ENCODE measurements at places on chromosomes 1 and 21.

GRCh38 chr1:218967836-218968235, 205.8 kb upstream of the LYPLAL1 start:
- DNase-seq: peak; percentile 49

DNA sequence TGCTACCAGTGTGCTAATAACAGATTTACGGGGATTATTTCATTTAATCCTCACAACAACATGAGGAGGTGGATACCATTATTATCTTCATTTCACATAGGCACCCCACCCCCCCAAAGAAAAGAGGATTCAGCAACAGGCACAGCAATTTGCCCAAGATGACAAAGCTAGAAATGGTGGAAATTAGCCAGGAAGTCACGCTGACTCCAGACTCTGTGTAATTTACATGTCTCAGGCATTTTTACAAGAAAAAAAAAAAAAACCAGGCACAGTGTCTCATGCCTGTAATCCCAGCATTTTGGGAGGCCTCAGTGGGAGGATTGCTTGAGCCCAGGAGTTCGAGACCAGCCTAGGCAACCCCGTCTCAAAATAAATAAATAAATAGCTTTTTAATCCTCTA, 37.5 kb upstream of the PRDM2 start:
- no peak for DNase-seq

DNA sequence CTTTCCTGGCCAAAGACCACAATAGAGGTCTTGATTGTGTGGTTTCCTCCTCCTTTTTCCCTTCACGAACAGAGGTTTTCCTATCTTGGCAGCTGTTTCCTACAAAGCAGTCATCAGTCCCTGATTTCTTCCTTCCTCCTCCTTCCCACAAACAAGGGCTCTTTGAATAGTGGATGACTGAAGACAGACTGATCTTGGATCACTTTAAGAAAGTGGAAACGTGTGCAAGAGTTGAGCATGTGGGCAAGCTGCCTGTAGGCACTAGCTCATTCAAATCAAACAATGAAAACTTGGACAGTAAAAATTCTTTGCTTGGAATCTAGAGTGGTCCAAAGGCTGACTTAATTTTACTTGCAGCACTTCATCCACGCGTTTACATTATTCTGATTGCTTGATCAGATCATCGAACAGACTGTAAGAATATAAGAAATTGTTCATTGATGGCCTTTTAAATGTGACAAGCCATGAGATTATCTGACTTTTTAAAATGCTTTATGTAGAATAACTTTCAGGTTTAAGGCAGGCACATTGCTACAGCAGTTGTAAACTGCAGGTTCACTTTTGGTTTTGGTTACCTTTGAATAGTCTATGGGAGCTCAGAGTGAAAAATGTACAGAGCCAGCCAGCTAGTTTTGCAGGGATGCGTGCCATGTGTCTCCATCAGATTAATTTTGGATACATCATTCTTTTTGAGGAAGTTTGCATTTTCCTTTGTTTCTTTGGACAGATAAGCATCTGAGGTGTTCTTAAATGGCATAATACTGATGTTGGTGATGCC, 34.4 kb downstream of the ADGRL2 start:
- DNase-seq: peak; percentile 3

DNA sequence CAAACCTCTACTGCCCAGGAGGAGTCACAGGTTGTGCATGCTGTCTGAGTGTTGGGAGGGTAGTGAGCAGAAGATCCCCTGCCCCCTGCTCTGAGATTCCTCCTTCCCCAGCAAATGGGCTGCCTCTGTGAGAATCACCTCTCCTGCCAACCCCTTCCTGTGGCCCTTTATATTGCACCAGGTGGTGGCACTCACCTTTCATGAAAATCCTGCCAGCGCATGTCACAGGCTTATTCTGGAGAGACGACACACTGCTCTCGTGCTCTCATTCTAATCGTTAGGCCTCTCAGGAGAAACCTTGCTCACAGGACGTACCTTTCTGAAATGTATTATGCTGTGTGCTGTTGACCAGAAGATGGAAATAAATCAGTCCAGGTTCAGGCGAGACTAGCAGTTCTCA, 113.7 kb downstream of the RGL1 start:
- no peak for DNase-seq

DNA sequence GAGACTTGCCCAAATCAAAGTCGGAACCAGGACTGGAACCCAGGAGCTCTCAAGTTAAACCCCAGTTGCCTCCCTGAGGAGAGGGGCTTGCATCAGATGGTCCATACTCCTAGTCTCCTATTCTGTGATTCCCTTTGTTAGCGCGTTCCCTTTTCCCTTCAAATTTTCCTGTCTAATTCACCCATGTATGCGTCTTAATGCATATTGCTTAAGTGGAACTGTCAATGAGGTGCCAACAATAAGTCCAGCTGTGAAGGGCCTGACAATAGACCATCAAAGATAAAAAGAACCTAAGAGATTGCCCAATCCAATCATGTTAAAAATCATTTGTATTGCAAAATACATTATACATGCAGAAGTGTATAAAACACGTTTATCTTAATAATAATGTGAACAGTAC, 634 bp upstream of the SPATA6 start:
- DNase-seq: no peak

DNA sequence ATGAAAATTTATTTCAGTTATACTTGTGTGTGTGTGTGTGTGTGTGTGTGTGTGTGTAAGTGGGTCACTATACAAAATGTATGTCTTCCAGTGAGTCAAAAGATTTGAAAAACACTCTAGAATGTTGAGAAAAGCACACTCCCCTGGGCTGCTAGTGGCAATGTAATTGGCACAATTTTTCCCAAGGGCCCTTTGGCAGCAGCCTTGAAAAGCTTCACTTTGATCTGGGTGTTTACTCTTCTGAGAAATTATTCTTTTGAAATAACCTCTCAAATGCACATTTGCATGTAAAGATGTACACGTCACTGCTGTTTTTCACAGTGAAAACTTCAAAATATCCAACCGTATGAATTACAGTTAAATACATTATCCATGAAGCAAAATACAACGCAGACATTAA, 22.1 kb upstream of the SLC44A3 start:
- DNase-seq: no peak

- DNase-seq: no peak
Observed at GRCh38 chr1:232211149-232211548, 418.8 kb downstream of the SIPA1L2 start.

- no peak for DNase-seq
Observed at GRCh38 chr1:235275223-235275622, 52.8 kb downstream of the ARID4B start.

GRCh38 chr1:41827991-41828570, 90.6 kb downstream of the HIVEP3 start:
- DNase-seq: no peak

DNA sequence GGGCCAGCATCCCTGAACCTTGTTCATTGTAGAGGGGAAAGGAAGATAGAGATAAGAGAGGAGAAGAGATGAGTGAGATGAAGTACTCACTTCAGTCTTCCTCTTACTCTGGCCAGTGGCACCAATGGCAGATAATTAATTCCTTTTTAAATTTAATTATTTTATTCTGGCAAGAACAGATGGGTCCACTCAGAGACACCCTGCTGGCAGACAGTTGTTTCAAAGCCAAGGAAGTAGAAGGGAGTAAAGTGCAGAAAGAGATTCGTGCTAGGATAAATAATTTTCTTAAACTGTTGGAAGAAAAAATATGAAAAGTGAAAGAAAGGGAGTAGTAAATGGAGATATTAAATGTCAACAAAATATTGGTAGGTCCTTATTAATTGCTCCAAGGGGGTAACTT, 7.7 kb upstream of the GJA5 start:
- no peak for DNase-seq
